ENCODE measurements at places on chromosomes 12 and 14.
A peak's percentile ranks its signal among the peaks of the same experiment; 100 is the strongest.

- no peak for DNase-seq
Measured at GRCh38 chr14:37021390-37021789, 151.0 kb downstream of the SLC25A21 start.

GRCh38 chr14:55129086-55129427 is at the start of gene LGALS3:
Gene LGALS3, plus strand, starts transcription at chr14:55129252. Its CDS starts 8,122 bp downstream, at chr14:55137374.
- peak; percentile 31 for DNase-seq

DNA sequence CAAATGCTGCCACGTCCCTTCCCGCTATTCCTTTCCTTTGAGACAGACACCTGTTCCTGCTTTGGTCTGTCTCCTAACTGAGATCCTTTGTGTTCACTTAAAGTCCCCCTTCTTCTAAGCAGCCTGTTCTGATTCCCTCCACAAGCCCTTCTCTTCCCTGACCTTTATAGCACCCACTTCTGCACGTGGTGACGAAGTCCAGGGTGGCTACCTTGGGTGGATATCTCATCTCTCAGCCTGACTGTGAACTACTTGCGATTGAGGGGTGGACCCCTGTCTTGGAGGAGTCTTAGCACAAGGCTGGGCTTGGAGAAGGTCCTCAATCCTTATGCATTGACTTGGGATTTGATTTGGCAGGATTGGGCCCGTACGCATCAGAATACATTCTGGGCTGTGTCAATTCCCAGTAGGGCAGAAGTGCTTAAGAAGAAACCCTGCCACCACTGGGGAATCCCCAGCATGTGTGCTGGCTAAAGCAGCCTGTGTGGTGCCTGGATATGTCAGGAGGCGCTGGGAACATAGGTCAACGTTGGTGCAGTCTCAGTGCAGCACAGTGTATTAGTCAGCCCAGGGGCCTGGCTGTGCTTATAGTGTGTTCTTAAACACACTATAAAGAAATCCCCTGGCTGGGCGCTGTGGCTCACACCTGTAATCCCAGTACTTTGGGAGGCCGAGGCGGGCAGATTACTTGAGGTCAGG is 23.6 kb downstream of the KRT80 start:
- DNase-seq, result peak; percentile 14

DNA sequence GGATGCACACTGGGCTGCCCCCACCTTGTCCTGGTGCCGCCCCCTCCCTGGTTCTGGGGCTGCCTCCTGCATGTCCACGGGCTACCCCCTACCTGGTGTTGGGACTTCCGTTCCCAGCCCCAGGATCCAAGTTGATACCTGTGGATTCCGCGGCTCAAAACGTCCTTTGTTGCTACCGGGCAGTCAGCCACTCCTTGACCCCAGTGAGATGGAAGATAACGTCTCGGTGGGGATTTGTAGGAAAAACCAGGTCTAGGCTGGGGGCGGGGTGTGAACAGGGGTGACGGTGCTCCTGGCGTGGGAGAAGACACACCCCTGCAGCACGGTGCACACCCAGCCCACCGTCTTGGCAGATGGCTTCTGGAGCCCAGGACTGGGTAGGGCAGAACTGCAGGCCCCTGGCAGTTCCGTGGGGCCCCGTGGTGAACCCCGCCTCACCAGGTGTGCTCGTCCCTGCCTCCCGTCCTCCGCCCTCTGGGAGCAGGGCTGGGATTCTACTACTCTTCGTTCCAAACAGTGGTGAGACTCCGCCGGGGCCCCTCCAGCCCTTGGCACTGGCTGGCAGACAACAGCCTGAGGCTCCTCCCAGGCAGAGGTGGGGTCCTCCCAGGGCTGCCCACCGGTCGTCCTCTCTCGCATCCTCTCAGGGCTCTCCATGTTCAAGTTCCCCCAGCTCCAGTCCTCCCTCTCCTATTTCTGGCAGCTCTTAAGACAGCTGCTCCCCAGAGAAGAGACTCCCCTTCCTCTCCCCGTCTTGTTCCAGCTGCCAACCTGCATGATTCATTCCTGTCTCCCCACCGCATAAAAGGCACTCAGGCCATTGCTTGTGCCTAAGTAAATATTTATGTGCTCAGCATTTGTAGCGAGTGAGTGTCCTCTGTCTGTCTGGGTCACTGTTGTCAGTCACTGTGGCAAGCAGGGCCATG is 75.5 kb downstream of the FBXL14 start:
- DNase-seq, result no peak

DNA sequence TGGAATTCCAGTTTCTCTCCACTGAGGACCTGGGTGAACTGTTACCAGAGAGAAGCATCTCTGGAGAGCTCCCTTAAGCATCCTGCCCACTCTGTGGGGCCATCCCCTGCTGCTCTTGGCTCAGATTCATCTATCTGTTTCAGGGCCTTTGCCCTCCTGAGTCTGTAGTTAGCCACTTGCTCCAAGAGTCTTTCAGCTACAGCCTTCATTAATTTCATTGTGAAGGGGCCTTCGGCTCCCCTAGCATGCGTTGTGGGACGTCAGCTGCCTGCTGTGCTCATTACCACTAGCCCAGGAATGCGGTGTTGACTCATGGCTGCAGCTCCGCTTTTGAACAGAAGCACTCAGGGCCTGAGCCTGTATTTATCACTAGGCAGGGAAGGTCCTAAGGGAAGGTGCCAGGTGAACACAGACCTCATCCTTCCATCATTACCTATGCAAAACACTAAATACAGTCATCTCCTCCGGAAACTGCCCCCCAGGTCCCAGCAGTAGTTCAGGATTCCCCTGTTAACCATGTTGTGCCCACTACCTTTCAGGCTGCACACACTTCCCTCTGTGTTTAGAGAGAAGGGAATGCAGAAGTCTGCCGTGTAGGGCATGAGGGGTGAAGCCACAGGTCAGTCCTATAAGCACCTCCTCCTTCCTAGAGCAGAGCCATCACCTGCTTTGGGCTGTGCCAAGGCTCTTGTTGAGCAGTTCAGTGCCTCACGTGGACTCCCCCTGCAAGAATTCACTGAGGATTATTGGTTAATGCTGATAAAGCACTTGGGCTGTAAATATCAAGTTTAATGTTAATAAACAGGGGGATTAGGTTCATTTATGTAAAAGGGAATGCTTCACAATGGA is 191.4 kb downstream of the CACNA1C start:
- no peak for DNase-seq

GRCh38 chr14:49984424-49984823 is 91.5 kb downstream of the ARF6 start:
- no peak for DNase-seq

GRCh38 chr14:77808250-77808649 is 8.3 kb downstream of the ADCK1 start:
- DNase-seq, result no peak

GRCh38 chr12:88437226-88437625 is 143.0 kb downstream of the KITLG start:
- no peak for DNase-seq

GRCh38 chr14:72685456-72685855 is 208.4 kb downstream of the DPF3 start:
- DNase-seq, result no peak

DNA sequence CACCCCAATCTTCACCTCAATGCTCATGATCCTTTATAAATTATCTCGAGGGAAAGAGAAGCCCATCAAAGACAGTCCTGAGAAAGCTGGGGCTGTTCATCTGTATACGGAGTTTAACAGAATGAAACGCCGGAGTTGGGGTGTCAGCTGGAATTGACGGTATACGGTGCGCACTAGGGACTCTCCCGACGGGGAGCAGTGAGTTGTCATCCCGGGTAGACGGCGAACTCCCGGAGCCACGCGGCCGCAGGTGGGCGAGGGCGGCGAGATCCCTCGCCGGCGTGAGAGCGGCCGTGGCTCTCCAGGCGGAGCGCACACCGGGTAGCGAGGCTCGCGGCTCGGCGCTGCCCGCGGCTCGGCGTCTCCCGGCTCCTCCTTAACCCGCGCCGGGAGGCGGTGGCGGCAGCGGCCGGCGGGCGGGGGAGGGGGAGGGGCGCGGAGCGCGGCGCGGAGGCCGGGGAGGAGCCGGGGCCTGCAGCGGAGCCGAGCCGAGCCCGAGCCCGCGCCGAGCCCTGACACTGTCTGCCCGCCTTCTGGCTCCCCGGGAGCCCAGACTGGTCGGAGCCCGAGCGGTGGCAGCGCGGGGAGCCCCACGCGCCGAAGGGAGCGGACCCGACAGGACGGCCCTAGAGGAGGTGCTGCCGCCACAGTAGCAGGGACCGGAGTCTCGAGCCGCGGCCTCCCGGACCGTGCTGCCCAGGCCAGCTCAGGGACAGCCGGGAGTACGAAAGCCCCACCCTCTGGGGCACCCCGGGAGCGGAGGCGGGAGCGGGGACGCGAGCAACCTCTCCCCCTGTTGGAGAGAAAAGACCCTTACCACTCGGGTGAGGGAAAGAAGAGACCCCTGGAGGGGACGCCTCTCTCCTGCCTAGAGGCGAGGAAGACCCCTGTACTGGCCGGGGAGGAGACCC is at the start of gene FOXJ2:
Gene FOXJ2, plus strand, starts transcription at position 475 of the 911 bp plus-strand sequence. CDS start 7,117 bp downstream, outside the sequence.
- peak; percentile 82 for DNase-seq

DNA sequence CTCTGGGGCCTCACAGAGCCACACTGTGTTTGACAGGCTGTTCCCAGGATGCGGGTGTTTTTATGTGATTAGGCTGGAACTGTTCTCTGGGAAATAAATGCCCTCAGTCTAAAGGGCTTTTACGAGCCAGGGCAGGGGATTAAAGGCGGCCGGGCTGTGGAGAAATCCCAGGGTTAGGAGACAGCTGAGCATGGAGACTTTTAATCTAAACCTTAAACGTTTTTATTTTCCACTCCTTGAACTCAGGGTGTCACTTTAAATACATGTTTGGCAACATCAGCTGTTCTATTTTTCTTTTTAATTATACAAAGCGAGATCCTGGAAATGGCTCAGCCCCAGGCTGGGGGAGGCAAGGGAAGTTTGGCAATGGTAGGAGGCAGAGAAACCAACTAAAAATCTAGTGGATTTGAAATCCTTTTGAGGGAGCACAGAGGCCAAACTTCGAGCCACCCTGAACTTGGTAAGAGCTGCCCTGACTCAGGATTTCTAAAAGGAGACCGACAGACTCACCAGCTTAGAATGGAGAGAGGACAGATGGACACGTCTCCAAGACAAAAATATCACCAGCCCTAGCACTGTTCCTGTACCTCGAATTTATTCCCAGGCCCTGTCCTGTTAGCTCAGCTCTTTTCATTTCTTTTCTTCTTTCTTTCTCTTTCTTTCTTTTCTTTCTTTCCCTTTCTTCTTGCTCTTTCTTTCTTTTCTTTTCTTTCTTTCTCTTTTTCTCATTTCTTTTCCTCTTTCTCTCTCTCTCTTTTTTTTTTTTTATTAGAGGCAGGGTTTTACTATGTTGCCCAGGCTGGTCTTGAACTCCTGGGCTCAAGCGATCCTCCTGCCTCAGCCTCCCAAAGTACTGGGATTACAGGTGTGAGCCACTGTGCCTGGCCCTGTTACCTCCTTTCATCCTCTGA is 15.8 kb upstream of the ORAI1 start:
- DNase-seq, result no peak

GRCh38 chr14:101350021-101350420 is 211.3 kb upstream of the DIO3 start:
- DNase-seq, result no peak

DNA sequence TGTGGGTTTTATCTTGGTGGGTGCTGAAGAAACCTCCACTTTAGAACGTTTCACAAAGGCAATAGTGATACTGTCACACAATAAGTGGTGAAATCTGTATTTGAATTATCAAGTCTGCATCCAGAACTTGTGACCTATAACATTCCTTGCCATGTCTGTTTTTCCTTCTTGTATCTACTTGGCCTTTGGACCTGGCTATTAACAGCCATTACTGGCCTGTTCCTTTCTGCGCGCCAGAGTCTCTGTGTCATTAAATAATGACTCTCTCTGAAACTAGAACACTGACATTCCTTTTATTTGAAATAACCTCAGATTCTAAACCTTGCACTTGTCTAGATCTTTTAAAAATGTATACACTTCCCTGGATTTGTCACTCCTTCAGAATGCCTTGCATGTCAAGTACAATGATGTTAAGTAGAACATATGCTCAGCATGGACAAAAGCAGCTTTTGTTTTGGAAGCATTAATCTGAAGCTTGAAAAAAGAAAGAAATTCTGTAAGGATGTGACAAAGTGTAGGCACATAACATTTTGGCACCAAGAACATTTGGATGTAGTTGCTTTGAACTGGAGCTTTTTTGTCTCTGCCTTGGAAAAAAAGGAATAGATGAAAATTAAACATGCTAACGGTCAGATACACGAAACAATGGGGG is 95.5 kb upstream of the RPL10L start:
- no peak for DNase-seq

DNA sequence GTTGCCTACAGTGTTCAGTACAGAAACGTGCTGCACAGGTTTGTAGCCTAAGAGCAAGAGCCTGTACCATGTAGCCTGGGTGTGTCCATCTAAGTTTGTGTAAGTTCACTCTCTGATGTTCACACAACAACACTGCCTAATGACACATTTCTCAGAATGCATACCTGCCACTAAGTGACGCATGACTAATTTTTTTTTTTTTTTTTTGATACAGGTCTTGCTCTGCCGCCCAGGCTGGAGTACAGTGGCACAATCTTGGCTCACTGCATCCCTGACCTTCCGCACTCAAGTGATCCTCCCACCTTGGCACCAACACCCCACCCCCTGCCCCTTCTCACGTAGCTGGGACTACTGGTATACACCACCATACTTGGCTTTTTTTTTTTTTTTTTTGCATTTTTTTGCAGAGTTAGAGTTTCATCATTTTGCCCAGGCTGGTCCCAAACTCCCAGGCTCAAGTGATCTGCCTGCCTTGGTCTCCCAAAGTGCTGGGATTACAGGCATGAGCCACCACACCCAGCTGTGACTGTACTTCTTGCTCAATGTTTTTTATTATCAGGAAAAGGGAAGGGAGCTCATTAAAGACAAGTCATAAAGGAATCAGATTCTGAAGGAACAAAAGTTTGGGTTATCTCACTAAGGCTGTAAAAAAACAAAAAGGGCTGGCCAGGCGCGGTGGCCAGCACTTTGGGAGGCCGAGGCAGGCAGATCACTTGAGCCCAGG is 10.0 kb upstream of the CDC42BPB start:
- no peak for DNase-seq

GRCh38 chr12:21292111-21292510 is 42.6 kb downstream of the SLCO1A2 start:
- DNase-seq, result no peak

GRCh38 chr12:106446419-106447092 is 89.0 kb downstream of the POLR3B start:
- no peak for DNase-seq

Data from glutamatergic neuron (in vitro differentiated cells).